ENCODE measurements at places on chromosomes 4 and X.

DNA sequence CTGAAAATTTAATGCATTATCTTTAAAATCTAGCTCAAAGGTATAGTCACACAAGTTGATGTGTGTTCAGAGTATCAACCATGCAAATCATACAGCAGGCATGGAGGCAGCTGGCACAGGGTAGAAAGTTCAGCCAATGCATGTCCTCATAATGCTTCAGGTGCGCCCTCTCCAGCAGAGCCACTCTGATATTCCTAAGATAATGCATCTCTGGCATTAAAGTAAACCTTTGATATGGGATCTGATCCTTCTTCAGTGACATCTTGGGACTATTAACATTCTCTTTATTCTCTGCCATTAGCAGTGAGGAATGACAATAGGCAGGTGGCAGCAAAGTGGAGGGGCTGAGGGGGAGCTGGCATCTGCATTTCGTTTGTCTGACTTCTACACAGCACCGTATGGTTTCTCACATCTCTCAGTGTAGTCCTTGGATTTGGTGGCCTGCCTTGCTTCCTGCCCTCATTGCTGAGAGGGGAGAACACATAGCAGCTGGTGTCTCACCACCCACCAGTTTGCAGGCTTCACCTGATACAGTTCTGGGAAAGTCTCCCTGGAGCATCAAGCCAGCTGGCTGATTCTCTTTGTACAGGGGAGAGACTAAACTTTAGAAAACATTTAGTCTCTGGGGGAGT lies 168.7 kb upstream of the TBC1D9 start:
- no peak overlapping the region for H3K27ac ChIP-seq
- no peaks in the 10 kb centered on the region for H3K4me1 ChIP-seq
- H3K4me3 ChIP-seq = no peak overlapping the region
- H3K27me3 ChIP-seq = no peaks in the 10 kb centered on the region

DNA sequence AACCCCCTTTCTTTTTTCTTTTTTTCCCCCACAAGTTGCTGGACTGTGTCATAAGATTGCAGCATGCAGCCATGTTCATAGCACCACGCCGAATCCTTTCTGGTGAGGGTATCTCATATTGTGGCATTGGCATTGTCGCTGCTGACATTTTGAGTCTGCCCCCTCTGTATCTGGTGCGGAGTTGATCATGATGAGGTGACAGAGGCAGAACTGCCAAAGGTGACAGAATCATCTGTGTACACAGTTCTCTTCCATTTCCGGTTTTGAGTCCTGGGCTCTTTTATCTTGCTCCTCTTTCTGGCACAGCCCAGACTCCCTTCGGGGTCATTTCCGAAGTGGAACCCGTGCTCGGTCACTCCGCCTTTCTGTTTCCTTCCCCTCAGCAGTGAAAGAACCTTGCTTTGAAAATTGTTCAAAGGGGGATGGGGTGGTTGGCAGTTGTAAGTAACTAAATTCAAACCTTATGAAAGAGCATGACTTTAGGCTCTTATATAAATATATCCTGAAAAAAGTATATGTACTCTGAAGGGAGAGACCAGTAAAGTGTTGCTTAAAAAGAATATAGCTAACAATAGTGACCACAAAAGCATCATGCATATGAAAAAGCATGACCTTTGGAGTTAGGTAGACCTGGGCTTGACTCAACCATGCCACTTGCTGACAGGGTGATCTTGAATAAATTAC lies 55.0 kb upstream of the BMP2K start:
- H3K4me1 ChIP-seq = no peaks in the 10 kb centered on the region
- H3K27ac ChIP-seq = no peak overlapping the region

DNA sequence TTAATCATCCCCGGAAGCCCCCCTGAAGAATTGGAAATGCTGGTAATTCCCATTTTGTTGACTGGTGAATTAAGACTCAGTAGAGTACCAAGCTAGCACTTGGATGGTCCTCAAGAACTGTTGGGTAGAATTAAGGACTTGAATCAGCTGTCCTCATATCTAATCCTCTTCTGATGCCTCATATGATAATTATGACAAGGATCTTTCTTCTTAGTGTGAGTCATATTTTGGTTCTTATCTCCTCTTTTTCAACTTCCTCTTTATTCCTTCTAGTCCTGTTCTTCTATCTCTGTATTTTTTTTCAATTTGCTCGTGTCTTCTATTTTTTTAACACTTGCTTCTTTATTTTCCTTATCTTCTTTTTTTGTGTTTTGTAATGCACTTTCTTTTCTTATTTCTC lies 206.3 kb upstream of the ANXA3 start:
- H3K4me1 ChIP-seq = no peaks in the 10 kb centered on the region
- DNase-seq = no peak
- no peak overlapping the region for H3K27ac ChIP-seq

GRCh38 chr4:7195546-7196287 lies 3.4 kb downstream of the SORCS2 start:
- H3K4me1 ChIP-seq = peaks cover 23% of the 10 kb centered on the region
- no peak for DNase-seq
- H3K27me3 ChIP-seq = peaks cover 36% of the 10 kb centered on the region
- H3K4me3 ChIP-seq = no peak overlapping the region

DNA sequence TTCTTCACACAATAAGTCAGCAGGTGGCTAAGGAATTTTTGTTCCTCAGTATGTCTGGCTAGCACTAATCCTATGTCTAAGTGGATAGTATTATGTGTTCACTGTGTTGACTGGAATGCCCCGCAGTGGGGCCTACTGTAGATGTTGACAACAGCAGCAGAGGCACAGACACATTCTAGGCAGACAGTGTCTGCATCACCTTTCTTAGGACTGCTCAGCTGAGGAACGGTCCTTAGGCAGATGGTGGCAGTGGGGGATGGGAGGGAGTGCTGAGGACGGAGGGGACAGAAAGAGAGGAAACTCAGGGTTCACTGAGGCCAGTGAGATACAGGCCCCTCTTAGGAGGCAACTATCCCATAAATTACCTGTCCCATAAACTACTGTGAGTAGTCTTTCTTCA lies 44.6 kb upstream of the LEF1 start:
- no peak overlapping the region for H3K27ac ChIP-seq
- H3K4me3 ChIP-seq = no peak overlapping the region
- H3K36me3 ChIP-seq = no peaks in the 10 kb centered on the region
- H3K4me1 ChIP-seq = no peaks in the 10 kb centered on the region

DNA sequence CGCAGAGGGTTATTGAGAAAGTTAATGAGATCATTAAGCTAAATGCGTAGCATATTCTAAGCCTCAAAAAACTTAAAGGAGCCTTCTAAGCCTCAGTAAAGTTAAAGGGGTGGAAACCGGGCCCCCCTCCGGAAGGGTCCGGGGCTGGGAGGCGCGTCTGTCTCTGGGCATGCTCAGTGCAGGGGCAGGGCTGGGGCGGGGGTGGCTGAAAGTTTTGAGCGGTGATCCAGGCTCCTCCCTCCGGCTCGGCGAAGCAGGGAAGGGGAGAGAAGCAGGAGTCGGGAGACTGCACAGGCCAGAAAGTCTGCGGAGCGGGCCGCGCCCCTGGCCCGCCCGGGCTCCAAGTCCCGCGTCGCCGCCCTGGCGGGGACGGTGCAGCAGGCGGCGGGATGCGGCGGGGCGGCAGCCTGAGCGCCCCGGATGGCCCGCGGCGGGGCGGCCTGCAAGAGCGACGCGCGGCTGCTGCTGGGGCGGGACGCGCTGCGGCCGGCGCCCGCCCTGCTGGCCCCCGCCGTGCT lies at the start of gene EVC:
EVC (plus strand) TSS at position 241 of the 518 bp plus-strand sequence; CDS start at position 421, 180 bp downstream.
- H3K27me3 ChIP-seq = peaks cover 20% of the 10 kb centered on the region
- peak; percentile 92 for DNase-seq
- H3K36me3 ChIP-seq = no peaks in the 10 kb centered on the region
- peaks cover 61% of the 10 kb centered on the region for H3K4me1 ChIP-seq

DNA sequence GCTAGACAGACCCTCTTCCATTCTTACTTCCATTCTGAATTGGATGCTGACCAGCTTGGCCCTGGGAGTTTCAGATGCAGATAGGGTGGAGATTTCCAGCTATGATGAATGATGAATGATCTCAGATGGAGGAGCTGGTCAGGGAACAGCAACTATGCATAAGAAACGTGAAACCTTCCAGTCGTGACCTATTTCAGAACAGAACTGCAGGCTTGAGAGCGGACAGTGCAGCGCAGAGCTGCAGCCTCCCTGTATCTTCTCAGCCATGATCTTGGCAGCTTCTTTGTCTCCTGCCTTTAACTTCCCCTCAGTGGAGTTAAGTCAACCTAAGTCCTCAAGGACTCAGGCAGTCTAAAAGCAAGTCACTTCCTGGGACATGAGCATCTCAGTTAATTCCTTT lies 43.3 kb upstream of the HAND2 start:
- H3K36me3 ChIP-seq = no peaks in the 10 kb centered on the region
- DNase-seq = no peak
- no peaks in the 10 kb centered on the region for H3K4me1 ChIP-seq
- H3K27me3 ChIP-seq = no peaks in the 10 kb centered on the region
